Lung (tissue), 17 donors: ENCODE measurements at places on chromosomes 1 and 21.

DNA sequence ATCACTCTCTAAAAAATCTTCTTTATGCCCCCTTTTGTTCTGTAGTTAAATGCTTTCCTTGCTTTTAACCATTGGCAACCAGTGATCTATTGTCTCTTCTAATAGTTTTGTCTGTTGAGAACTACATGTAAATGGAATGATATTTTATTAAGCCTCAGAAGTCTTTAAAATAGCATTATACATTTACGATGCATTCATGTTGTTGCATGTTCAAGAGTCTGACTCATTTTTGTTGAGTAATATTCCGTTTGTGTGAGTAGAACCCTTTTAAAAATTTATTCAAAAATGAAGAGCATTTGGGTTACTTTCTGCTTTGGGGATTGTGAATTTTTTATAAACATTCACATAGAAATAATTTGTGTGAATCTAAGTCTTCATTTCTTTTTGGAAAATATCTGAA, 1352.9 kb downstream of the NCAM2 start:
- DNase-seq, result no peak

GRCh38 chr1:15740924-15741850, 1.1 kb upstream of the TMEM82 start:
- DNase-seq, result peak; percentile 80

DNA sequence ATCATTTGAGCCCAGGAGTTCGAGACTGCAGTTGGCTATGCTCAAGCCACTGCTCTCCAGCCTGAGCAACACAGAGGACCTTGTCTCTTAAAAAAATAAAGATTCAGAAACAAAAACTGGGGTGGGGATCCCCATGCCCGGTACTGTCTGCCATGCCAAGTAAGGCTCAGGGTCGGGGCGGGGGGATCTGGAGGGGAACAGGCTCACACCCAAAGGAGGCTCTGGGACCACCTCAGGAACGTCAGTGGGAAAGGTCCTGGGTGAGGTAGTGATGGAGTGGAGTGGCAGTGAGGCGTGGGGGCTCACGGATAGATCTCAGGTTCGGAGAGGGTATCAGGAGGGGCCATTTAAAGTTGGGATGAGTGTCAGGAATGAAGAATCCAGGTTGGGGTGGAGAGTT, 765 bp upstream of the S100A4 start:
- DNase-seq, result no peak

- DNase-seq, result no peak
Observed at GRCh38 chr1:87894062-87894461, 565.4 kb downstream of the LMO4 start.

DNA sequence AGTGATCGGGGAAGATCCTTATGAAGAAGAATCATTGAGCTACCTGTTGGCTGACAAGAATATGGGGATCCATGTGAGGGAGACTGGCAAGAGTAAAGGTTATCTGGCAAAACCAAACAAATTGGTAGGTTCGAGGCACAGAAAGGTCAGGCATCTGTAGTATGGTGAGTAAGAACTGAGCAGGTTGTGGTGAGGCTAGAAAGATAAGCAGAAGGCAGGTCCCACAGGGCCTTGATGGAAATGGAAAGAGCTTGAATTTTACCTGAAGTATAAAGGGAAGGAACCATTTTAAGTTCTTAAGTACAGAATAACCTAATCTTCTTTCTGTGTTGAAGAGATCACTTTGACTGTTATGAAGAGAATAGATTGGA, 11.1 kb downstream of the PTPRC start:
- DNase-seq, result no peak

GRCh38 chr1:181095763-181096184, 7.3 kb downstream of the IER5 start:
- no peak for DNase-seq

DNA sequence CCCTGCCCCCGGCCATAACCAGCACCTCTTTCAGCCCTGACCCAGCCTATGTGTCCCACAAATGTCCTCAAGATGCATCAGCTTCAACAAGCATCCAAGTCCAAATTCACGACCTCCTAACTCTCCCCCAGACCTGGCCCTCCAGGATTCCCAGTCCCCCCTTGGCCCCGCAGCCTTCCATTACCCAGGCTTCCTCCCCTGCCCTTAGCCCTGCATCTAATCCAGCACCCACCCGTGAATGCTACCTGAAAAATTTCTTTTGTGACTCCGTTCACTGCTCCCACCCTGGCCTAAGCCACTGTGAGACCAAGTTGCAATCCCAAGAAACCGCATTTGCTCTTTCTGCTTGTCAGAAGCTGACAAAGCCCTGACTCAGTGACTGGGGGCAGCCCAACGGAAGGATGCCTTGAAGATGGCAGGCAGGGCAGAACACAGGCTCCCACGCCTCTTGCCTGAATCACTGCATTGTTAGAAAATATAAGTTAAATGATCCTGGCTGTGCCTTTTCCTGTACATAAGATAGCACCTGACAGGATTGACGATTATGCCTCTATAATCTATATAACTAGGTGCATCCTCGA, 939 bp upstream of the MFAP2 start:
- no peak for DNase-seq

DNA sequence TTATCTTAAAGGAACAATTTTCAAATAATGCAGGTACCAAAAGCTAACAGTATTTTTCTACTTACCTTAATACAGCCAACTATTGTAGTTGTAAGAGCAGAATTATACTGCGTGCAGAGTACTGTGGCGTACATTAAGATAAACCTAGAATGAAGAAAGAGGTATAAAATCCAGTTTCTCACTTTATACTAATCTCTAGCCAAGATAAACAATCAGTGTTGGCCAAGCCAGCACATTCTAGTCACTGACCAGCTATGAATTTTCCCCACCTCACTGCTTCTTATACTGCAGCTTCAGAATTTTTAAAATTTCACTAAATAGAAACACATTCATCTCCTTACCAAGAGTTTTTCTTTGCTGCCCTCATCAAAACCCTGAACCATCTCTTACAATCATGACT, 33.6 kb downstream of the SLC35D1 start:
- DNase-seq, result no peak

GRCh38 chr1:17212487-17213121, 7.7 kb downstream of the PADI1 start:
- DNase-seq, result peak; percentile 88

GRCh38 chr1:224454402-224455055, 19.9 kb upstream of the WDR26 start:
- no peak for DNase-seq

DNA sequence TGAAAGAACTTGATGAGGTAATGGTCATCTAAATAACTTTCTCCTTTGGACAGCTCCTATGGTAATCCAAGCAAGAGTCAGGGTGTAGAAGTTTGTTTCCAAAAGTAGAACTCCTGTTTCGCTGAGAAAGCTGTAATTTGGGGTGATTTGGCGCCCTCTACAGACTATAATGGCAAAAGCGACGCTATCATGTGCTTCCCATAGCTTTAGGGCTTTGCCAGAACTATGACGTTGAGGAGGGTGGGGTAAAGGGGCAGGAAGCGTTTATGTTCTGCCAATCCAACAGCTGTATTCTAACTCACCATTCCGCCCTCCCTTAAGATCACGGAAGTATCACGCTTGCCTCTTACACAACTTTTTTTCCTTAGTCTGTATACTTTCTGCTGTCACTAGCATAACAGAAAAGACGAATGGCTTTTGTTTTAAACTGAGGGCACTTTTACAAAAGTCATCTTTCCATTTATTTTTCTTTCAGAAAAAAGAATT, at the start of gene FMO4:
Gene FMO4 (plus strand): TSS at position 349 of the 486 bp plus-strand sequence. CDS start 5,643 bp downstream, outside the sequence.
- DNase-seq, result peak; percentile 100

DNA sequence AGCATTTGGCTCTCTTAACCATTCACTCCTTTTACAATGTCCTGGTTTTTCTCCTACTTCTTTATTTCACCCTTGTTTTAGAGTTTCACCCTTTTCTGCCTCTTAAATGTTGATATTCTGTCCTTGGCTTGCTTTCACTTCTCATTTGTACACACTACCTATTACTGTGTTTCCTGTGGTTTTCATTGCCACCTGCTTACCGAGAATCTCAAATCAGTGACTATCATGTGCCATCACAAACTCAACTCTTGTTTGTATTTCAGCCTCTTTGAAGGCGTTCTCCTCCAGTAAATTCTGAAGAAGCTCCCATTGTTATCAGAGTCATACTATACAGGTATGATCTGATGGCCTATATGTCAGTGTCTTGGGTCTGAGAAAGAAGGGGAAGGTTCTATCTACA, 65.7 kb downstream of the NPHS2 start:
- no peak for DNase-seq

GRCh38 chr1:186513526-186513925, 52.6 kb upstream of the PDC start:
- no peak for DNase-seq

GRCh38 chr1:246008363-246008831, 498.7 kb downstream of the SMYD3 start:
- peak; percentile 60 for DNase-seq

DNA sequence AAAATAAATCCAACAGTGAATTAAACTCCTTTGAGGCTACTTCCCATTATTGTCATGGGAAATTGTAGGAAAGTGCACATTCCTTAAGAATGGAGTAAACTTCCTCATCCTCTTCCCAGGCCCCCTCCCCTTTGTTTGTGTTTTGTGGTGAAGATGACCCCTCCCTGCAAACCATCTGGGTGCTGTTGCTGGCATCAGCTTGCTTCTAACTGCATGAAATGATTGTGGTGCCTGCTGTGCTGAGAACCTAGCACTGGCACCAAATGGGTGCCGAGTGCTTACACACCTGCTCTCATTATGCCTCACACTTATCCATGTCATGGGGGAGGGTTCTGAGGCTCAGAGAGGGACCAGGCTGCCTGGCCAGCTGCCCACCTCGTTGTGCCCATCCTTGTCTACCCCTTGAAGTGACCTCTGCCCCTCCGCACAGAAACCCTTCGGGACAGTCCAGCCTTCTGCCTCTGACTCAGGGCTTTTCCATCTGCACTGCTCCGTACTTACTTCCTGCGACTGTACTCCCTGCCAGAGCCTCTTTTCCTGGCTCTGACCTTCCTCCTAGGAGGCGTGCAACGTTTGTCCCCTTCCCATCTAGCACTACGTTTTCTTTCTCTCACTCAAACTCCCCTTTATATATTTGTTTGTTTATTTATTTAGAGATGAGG, 30.6 kb downstream of the CAPN2 start:
- DNase-seq, result no peak

- DNase-seq, result no peak
Observed at GRCh38 chr1:3444736-3445135, 9.7 kb upstream of the ARHGEF16 start.

GRCh38 chr1:227395426-227396028, 77.2 kb upstream of the CDC42BPA start:
- no peak for DNase-seq

- DNase-seq, result no peak
Observed at GRCh38 chr1:113519556-113519955, 129.2 kb downstream of the MAGI3 start.

DNA sequence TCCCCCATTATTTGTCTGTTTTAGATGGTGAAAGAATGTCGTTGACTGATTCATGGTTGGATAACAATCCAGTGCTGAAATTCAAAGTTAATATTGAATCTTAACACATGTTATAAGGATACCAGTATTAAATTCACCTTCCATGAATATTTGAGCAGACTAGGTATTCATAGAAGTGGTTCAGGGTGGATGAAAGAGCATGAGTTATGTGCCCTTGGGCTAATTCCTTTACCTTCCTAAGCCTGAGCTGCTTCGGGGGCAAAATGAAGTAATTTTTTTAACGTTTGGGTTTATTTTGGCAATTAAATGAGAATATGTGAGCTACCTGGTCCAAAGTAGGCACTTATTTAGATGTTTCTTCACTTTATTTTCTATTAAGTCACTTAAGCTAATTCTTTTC, 2.7 kb upstream of the PLPPR5 start:
- no peak for DNase-seq

DNA sequence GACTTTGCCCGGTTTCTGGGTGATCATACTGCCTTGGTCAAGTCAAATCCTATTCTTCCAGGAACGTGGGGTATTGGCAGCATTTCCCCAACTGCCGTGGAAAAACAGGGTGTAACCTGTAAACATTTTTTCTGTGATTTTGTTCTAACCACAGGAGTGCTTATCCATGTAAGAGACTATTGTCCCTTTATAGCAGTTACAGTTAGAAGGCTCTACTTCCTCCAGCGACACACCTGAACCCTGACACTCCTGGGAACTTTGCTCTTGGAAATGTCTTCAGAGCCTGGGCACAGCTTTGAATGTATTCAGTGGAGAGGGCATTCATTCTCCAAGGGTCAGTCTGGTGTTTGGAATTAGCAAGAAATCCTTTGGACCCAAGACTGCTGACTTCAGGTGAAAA, 26.4 kb upstream of the ARHGEF10L start:
- no peak for DNase-seq

DNA sequence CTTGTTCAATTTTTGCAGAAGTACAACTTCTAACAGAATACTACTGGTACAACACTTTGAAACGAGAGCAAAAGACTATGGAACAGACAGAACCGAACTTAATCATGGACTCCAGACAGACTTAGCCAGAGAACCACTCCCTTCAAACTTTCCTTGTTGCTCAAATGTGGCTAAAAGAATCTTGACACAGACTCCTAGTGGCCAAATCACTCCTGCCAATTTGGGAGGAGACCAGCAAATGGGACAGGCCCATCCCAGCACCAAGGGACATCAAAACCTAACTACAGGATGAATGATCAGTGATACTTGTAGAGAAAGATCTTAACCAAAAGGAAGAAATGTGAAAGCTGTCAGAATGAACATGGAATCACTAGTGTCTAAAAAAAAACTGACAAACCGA, 154.0 kb downstream of the MATN1 start:
- DNase-seq, result no peak

DNA sequence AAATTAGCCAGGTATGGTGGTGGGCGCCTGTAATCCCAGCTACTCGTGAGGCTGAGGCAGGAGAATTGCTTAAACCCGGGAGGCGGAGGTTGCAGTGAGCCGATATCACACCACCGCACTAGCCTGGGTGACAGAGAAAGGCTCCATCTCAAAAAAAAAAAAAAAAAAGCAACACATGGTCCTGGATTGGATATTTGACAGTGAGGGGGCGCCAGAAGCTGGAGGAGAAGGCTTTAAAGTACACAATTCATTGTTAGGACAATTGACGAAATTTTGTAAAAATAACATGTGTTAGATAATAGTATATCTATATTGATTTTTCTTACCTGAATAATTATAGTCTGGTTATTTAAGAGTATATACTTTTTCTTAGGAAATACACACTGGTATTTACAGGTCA, 50.2 kb upstream of the USP25 start:
- DNase-seq, result no peak
